ENCODE measurements at places on chromosomes 4 and X.

DNA sequence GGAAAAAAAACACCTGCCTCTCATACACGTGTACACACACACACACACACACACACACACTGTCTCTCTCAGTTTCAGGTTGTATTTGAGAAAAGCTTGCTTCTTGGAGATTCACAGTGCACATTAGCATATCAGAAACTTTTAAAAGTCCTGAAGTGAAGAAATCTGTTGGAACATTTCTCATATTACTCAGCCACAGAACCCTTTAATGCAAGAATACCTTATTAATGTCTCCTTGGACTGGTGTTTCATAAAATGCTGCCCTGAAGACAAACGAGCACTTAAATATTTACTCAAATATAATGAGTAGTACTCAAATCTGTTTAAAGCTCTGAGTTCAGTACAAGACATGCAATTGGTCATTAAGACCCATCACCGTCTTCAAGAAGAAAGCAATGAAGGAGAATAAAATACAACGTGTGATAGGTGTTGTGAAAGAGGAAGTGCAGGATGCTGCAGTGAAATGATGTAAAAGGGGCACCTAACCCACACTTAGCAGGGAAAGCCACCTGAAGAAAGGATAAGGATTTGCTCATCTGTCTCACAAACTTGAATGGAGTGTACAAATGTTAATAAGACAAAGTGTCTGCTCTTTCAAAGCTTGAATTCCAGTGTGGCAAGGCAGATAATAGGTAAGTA lies 57.0 kb downstream of the DCLK2 start:
- peak; percentile 31 for DNase-seq

GRCh38 chr4:176953021-176953420 lies 160.3 kb upstream of the VEGFC start:
- no peak for DNase-seq

GRCh38 chrX:140762061-140762460 lies 52.5 kb downstream of the LINC00632 start:
- DNase-seq: peak; percentile 69

DNA sequence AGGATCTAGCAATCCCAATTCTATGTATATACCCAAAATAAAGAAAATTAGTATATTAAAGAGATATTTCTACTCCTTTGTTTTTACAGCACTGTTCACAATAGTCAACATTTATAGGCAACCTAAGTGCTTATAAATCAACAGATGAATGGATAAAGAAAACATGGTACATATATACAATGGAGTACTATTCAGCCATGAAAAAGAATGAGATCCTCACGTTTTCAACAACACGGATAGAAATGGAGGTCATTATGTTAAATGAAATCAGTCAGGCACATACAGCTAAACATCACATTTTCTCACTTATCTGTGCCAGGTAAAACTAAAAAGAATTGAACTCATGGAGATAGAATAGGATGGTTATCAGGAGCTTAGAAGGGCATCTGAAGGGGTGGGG lies 45.6 kb upstream of the PABPC5 start:
- no peak for DNase-seq
